Kidney epithelial cell (primary cell): ENCODE measurements at places on chromosomes 12 and 14.

- DNase-seq = no peak
Measured at GRCh38 chr14:95304342-95304741, 15.4 kb downstream of the CLMN start.

DNA sequence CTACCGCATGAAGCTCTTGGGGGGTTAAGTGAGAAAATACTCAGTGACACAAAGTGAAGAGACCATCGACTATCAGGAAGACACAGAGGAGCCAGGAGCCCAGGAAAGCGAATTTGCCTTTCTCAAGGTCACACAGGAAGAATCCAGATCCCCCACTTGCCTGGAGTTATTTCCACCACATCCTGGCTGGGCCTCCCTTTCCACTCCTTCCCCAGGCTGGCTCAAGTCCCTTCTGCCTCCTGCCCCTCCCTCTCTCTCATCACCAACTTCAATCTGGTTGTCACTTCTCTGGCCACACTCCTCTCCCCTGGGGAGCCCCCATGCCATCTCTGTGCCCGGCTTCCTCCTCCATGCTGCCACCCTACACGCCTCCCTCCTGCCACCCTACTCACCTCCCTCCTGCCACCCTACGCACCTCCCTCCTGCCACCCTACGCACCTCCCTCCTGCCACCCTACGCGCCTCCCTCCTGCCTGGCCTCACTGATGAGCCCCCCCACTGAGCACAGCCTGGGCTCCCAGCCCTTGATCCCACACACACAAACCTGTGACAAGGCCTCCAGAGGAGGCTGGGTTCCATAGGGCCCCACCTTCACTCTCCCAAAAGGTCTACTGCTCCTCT is 6.3 kb downstream of the SCNN1A start:
- no peak for DNase-seq

GRCh38 chr12:88393017-88393767 is 187.1 kb downstream of the KITLG start:
- DNase-seq = no peak

DNA sequence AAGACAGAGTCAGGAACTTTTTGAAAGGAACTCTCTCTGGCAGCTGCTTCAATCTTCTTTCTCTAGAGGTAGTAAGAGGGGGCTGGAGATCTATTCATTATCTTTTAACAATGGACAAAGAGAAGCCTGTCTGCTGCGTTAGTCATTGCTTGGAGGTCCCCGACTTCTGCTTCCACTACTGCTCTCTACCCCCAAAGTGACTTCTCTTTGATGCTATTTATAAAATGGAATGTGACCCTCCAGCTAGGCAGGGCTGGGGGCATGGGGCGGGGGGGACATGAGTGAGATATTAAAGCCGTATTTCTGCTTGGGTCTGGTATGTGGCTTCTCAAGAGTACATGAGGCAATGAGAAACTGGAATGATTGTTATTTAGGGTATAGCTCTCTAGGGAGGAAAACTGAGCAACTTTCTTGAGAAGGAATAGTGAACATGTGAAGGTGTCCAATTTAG is 41.4 kb upstream of the NUDT4 start:
- DNase-seq = peak; percentile 56

GRCh38 chr12:15972894-15973293 is 61.8 kb downstream of the DERA start:
- no peak for DNase-seq

GRCh38 chr12:86774841-86775388 is 518.7 kb upstream of the MGAT4C start:
- DNase-seq = no peak

DNA sequence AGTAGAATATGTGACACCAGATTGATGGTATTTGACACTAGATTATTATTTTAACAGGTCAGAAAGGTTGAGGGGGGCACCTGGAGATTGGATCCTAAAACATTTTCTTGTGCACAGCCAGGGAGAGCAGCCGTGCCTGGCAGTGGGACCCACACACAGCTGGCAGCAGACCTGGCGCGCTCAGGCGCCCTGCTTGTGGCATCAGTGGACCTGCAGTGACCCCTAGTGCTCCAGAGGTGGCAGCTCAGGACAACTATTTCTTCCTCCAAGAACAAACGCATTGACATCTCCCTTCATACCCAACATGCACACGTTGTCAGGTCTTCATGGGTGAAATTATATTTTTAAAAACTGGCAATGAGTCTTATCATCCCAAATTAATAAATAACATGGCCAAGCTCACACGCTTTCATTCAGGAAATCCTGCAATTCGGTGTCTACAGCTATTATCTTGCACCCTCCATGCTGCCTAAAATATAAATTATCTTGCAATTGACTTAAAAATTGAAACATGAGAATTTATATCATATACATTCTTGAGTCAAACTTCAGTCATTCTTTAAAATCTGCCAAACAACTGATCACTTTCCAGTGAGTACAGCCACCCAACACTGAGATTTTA is 7.7 kb upstream of the TMEM132D start:
- DNase-seq = peak; percentile 14
